ENCODE measurements at places on chromosomes 5 and 9. TPM values are rescaled to one million over a fixed set of nuclear protein-coding genes. Genes with fewer than 3 reads are reported as not detected.

Gene PFN3
- not detected for total RNA-seq

Gene NSA2
- total RNA-seq, result 72.4 TPM

Gene PCDH1
- total RNA-seq, result 136 TPM

Gene CCDC171
- total RNA-seq, result 1.6 TPM

Gene RAPGEF6
- total RNA-seq, result 17.5 TPM

Gene DUSP1
- 46.5 TPM for total RNA-seq

Gene PRDM9
- not detected for total RNA-seq

Gene CNTFR
- total RNA-seq, result not detected

Gene PCDHB7
- 0.48 TPM for total RNA-seq

Gene SLC34A3
- total RNA-seq, result not detected

Gene TAL2
- not detected for total RNA-seq

Gene SPINK13
- not detected for total RNA-seq

Gene LIFR
- total RNA-seq, result 36.4 TPM

Gene PCDHGC4
- total RNA-seq, result 0.90 TPM

Gene BTNL8
- not detected for total RNA-seq

Gene GPRIN1
- 9.3 TPM for total RNA-seq

Gene MAMDC2
- total RNA-seq, result 0.85 TPM

Gene GABRA6
- total RNA-seq, result not detected

Gene C9
- total RNA-seq, result 0.44 TPM

Gene COL23A1
- total RNA-seq, result not detected

Gene ANKS6
- 22.3 TPM for total RNA-seq

Gene TRIM14
- total RNA-seq, result 7.1 TPM

Gene ASPN
- total RNA-seq, result not detected

Gene OMD
- not detected for total RNA-seq

Gene PAEP
- total RNA-seq, result not detected

Gene FOXD1
- 0.20 TPM for total RNA-seq

Gene FAM151B
- total RNA-seq, result 2.0 TPM

Gene HK3
- not detected for total RNA-seq

Gene SPATA31C1
- not detected for total RNA-seq

Gene TUT7
- 16.7 TPM for total RNA-seq

Gene CCNO
- total RNA-seq, result 0.88 TPM

Gene POC5
- total RNA-seq, result 7.8 TPM

Gene N4BP3
- 38.2 TPM for total RNA-seq

Gene KLF4
- 1.5 TPM for total RNA-seq

Gene PCDHGA1
- 0.22 TPM for total RNA-seq

Gene SPATA31E1
- not detected for total RNA-seq

Gene SLC6A7
- not detected for total RNA-seq

Gene BARHL1
- total RNA-seq, result not detected
